Brain pericyte (primary cell): ENCODE measurements at places on chromosomes 3 and 15.

DNA sequence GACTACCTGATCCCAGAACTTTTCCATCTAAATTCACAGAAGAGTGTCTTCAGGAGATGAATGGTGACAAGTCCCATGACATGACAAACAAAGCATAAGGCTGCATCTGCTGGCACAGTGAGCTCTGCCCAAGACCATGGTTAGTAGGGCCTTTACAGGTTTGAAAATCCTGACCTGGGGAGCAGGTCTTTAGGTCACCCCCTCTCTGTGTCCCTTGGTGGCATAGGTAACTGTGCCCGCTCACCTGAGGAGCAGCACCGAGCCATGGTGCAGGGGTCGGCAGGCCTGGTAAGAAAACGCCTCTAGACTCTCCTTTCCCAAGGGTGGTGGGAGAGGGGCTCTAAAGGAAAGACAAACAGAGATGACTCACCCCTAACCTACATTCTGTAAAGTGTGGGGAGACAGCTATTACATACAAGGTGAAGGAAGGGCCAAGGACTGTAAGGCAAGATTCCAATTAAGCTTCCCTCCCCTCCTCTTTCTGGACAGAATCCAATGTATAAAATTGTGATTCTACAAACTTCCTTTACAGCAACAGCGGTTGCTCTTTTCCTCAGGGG is 74.0 kb downstream of the SATB1 start:
- DNase-seq: no peak

DNA sequence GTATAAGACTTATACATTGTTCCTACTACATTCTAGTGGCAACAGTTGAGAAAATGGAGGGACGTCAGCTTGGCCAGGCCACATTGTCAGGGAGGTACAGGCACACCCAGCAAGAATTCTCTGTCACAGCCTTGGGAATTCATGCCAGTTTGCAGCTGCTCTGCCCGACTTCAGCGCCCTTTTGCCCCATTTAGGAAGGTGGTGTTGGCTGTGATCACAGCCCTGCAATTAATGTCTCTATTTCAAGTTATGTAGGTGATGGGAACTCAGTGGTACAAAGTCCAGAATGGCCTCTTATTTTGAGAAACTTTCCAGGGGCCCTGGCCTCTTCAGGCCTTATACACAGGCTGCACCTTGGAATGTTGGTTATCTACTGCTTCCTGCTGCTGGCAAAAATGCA is 26.7 kb downstream of the AMOTL2 start:
- DNase-seq: no peak

DNA sequence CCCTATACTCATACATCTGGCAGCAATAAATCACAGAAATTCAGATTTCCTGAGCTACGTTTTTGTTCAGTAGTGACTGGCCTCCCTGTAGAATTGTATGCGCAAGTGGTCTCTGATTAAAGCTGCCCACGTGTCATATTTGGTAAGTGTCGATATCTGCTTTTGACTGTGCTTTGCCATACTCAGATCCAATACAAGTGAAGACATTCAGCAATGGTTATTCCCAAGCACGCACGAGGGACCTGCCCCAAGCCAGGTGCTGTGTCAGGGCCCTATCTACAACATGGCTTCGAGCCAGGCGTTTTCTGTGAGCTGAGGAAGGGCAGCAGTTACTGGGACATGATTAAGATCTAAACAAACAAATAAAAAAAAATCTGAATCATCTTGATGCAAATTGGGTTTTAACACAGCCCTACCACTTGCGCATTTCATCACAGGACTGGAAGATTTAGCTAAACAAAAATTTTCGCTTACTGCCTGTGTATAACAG is 47.2 kb upstream of the ICE2 start:
- DNase-seq: no peak

DNA sequence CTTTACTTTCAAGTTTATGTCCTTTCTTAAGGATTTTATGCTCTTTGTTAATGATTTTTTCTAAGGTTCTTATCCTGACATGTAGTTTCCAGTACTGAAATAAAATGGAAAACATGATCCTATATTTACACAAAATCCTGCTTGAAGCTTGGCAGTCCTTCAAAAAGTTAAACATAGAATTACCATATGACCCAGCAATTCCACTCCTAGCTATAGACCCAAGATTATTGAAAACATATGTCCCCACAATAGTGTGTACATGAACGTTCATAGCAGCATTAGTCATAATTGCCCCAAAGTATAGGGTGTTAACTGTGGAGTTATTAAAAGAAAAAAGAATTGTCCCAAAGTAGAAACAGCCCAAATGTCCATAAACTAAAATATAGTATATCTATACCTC is 33.2 kb downstream of the ITGB5 start:
- DNase-seq: no peak

GRCh38 chr15:63968700-63969099 is 77.6 kb downstream of the DAPK2 start:
- no peak for DNase-seq

DNA sequence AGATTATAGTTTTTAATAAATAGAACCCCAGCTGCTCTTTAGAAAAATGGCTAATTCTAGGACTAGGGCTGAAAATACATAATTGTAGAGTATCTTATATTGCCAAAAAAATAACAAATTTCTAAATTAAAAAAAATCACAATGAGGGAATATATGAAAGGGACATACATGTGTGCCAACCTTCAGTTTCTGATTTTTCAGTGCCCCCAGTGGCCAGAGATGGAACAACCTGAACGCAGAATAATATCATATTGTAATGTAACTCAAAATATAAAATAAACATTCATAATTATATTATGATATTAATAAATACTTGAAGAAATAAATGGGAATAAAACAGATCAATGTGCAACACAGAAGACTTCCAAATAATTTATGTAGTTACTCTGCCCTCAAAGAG is 460.5 kb downstream of the ZNF385D start:
- no peak for DNase-seq

- no peak for DNase-seq
Observed at GRCh38 chr15:62085740-62086139, 19.0 kb downstream of the C2CD4A start.

- DNase-seq: no peak
Observed at GRCh38 chr3:171811913-171812335, 1.6 kb upstream of the PLD1 start.

DNA sequence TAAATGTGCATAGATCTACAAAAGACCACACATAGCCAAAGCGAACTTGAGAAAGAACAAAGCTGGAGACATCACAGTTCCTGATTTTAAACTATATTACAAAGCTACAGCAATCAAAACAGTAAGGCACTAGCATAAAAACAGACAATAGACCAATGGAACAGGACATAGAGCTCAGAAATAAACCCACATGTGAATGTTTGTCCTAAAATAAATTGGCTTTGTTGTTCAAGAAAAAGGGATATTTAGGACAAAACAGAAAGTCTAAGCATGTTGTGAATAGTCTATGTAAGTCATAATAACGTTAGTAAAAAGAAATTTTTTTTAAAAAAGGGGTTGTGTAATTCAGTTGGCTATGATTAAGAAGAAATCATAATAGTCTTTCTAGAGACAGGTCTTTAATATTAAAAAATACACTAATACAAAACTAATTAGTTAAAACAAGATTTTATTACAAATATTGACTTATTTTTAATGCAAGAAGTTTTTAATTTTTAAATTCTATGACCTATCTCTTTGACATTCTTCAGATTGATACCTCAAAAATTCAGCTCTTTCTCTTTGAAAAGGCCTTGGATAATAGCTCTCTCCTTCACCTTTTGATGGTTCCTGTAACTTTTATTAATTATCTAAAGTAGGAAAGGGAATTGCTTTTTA is 11.6 kb downstream of the TMEM212 start:
- no peak for DNase-seq

- no peak for DNase-seq
Observed at GRCh38 chr3:161913786-161914389, 417.3 kb downstream of the OTOL1 start.
